ENCODE measurements at places on chromosomes 1 and 21.

GRCh38 chr1:205066141-205066818 lies 18.0 kb downstream of the TMEM81 start:
- H3K4me3 ChIP-seq: no peak overlapping the region
- no peak overlapping the region for H3K27ac ChIP-seq
- DNase-seq: no peak
- H3K36me3 ChIP-seq: no peaks in the 10 kb centered on the region

DNA sequence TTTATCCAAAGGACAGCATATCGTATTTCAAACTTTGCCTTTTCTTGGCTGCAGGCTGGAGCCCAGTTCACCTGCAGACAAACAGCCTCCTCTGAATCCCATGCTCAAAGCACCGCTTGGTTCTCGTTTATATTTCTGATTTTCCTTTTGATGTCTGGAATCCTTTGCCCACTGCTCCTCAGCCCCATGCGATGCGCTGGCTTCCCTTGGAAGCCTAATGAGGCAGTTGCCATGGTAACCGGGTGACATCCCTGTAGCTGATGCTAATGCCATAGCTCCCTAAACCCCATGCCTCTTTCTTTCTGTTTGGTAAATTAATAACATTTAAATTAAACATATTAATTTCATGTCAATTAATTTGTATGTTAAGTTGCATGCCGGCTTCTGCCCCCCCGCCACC lies 327.1 kb downstream of the PRDM2 start:
- no peaks in the 10 kb centered on the region for H3K36me3 ChIP-seq
- no peak overlapping the region for H3K27ac ChIP-seq
- no peaks in the 10 kb centered on the region for H3K27me3 ChIP-seq

DNA sequence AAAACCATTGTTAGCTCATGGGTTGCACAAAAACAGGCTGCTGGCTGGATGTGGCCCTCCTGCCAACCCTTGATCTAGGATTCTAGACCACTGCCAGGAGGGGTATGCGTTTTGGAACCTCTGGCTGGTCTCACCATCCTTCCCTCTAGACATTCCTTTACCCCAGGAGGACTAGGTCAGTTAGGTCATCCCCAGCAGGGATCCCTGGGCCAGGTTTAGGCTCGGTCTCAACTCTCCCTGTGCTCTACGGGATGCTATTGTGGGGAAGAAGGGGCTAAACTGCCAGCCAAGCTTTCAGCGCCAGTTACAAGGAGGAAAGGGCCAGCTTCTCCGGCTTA lies 22.7 kb downstream of the SLC2A1 start:
- no peak overlapping the region for H3K4me3 ChIP-seq
- peaks cover 64% of the 10 kb centered on the region for H3K4me1 ChIP-seq
- no peaks in the 10 kb centered on the region for H3K27me3 ChIP-seq
- H3K36me3 ChIP-seq: no peaks in the 10 kb centered on the region
- H3K27ac ChIP-seq: no peak overlapping the region

DNA sequence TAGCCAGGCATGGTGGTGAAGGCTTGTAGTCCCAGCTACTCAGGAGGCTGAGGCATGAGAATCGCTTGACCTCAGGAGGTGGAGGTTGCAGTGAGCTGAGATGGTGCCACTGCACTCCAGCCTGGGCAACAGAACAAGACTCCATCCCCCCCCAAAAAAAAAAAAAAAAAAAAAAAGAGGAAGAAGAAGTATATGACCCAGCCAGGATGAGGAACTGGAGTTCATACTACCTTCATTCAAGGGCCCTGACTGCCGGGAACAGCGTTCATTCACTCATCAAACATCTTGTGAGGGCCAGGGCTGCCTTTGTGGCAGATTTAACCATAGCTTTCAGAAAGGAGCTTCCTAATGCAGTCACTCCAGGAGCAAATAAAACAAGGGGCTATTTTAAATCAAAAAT lies 127.6 kb downstream of the MRPS6 start:
- no peaks in the 10 kb centered on the region for H3K27me3 ChIP-seq
- peaks cover 58% of the 10 kb centered on the region for H3K4me1 ChIP-seq
- H3K27ac ChIP-seq: peak overlapping the region; percentile 78
- peak overlapping the region; percentile 60 for H3K4me3 ChIP-seq
- no peak for DNase-seq
- no peaks in the 10 kb centered on the region for H3K36me3 ChIP-seq

GRCh38 chr1:232557096-232557495 lies 72.8 kb downstream of the SIPA1L2 start:
- H3K4me3 ChIP-seq: no peak overlapping the region
- no peaks in the 10 kb centered on the region for H3K27me3 ChIP-seq
- no peak overlapping the region for H3K27ac ChIP-seq
- peaks cover 14% of the 10 kb centered on the region for H3K4me1 ChIP-seq
- no peak for DNase-seq
